ENCODE measurements at places on chromosomes 13 and 19.

GRCh38 chr19:7970716-7971448, 27.4 kb upstream of the TIMM44 start:
- no peak for DNase-seq

DNA sequence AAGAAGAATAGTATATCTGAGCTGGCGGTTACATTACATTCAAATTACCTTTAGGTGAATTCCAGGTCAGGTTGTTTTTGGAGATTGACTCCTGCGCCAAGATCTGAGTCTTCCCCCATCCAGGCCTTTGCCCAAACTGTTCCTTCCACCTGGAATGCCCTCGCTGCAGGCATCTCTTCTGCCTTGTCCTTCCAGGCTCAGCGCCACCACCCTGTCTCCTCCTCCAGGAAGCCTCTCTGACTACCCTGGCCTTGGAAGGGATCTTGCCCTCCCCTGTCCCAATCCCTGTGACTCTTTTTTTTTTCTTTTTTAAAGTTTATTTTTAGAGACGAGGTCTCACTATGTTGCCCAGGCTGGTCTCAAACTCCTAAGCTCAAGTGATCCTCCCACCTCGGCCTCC, 1.7 kb upstream of the HOMER3 start:
- DNase-seq = no peak

DNA sequence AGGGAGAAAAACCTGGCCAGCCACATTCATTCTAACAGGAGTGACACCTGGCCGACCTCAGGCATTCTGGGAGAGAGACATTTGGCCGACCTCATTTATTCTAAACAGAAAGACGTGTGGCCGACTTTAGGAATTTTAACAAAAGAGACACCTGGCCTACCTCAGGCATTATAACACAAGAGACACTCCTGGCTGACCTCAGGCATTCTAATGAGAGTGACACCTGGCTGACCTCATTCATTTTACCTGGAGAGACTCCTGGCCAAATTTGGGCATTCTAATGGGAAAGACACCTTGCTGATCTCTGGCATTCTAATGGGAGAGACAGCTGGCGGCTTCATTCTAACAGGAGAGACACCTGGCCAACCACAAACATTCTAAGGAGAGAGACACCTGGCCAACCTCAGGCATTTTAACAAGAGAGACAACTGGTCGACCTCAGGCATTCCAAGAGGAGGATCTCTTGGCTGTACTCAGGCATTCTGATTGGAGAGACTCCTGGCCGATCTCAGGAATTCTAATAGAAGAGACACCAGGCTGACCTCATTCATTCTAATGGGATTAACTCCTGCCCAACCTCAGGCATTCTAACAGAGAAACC, 1353.9 kb downstream of the UQCRFS1 start:
- DNase-seq = no peak

- DNase-seq = no peak
Measured at GRCh38 chr13:41565216-41565615, 107.9 kb downstream of the RGCC start.

DNA sequence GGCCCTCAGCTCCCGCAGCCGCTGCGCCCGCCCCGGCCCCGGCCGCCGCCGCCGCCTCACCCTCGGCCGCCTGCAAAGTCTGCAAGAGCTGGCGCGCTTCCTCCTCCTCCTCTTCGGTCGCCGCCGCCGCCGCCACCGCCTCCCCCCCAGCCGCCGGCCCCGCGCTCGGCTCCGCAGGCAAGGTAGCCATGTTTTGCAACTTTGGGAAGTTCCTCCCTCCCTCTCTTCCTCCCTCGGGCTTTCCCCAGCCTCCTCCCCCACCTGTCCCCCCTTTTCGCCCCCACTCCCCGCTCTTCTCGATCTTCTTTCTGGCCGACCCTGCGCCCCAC, 433 bp downstream of the SIX5 start:
- no peak for DNase-seq

GRCh38 chr19:45638930-45639729, at the start of gene EML2:
TSS of gene EML2 (minus strand) at chr19:45639397. CDS start at chr19:45639376, 21 bp downstream.
- DNase-seq = no peak

GRCh38 chr13:112910016-112910415, 59.0 kb upstream of the MCF2L start:
- no peak for DNase-seq

DNA sequence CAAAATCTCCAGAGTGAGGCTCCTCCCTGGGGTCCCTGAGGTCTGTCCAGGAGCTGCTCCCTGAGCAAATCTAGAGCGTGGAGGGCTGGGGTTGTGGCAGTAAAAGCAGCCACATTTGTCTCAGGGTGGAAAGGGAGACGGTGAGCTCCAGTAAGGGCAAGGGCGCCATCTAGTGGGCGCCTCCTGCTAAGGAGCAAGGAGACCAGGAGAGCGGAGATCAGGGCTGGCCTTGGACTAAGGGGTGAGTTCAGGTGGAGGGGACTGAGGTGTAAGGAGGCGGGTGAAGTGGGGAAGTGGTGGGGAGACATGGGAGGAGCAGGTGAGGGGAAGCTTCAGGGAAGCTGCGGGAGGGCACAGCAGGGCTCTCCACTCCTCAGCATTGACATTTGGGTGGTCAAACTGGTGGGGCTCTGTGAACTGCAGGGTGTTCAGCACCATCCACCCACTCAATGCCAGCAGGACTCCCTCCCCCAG, 5.3 kb upstream of the CEACAM21 start:
- peak; percentile 40 for DNase-seq

DNA sequence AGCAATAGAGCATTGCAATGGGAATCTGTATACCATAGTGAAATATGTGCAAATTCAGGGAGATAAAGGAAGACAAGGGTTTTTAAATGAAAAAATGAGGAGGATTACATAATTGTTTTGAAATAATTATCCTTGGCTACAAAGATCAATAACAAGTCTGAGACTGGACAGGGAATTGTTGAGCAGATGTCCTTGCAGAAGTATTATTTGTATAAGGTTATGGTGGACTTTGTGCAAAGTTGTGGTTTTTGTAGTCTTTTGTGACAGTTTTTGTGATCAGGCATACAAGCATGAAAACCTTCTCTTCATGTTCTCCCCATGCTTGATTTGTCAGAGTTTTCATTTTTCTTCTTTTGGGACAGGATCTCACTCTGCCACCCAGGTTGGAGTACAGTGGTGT, 25.3 kb upstream of the ZNF780A start:
- no peak for DNase-seq

DNA sequence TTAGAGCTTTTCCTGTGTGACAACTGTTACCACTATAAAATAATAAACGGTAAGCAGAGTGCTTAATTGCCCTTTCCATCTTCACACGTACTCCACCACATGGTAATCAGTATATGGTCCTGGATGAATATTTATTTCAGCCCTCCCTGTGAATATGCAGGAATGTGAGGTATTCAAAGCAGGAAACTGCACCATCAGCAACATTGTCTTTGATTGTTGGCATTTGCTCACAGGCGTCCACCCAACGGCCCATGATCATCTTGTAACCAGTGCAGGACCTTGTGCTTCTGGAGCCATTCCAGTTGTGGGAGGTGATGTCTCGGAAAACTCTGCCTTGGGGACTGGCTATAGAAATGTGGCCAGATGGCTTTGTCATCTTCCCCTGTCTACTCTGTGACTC, 132.6 kb downstream of the COG6 start:
- no peak for DNase-seq

- no peak for DNase-seq
Measured at GRCh38 chr13:27381601-27382000, 42.8 kb upstream of the GTF3A start.

DNA sequence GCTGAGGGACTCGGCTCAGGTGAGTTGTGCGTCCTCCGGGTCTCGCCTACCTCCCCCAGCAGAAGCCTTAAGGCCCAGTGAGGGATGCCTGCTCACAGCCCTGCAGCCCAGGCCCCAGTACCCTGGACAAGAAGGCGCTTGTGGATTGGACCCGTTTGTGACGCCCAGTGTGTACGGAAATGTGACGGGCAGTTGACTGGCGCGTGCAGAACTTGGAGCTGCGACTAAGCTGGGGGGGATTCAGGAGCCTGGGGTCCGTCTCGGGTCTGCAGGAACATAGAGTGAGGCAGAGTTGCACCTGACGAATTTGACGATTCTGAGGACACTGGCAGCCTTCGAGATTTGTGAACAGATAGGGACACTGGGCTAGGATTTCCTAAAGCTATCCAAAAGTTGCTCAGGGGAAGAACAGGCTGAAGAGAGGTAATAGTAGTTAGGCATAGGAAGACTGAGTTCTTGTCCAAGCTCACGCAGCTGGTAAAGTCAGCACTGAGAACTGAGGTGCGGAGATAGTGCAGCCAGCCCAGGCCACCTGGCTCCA, 519 bp downstream of the ZNF551 start:
- DNase-seq = no peak

DNA sequence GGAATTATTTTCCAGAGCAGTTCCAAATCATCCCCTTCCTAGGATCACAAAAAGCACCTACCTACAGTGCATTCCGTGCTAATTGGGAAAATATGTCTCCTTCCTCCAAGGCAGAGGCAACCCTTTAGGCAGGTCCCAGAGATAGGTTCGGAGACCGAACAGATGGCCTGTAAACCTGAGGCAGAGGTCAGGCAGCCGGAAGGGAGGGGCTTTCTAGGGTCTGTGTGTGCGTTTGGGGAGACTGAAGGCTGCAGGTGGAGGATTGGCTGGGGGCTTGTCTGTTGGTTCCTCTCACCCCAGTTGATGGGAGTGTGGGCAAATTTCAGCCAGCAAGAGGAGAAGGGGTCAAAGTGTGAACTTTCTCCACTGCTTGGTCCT, 7.1 kb downstream of the KCNN4 start:
- no peak for DNase-seq

DNA sequence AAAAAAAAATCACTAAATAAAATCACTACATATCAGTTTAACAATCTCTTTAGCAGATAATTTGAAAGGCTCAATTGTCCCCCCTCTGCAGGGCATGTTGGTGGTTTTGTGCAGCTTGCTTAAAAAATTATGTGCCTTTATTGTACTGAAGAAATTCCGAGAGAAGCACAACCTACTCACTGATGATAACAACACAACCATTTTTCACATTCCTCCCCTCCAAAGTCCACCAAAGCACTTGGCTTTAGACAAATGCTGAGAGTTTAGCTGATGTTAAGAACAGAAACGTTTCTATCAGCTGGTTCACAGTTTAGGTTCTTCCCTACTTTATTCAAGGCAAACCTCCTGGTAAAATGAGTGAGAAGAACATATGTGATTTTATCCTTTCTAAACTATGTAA, 923 bp downstream of the DOCK9 start:
- DNase-seq = no peak

GRCh38 chr19:11288349-11288748, 7.6 kb upstream of the TSPAN16 start:
- no peak for DNase-seq

DNA sequence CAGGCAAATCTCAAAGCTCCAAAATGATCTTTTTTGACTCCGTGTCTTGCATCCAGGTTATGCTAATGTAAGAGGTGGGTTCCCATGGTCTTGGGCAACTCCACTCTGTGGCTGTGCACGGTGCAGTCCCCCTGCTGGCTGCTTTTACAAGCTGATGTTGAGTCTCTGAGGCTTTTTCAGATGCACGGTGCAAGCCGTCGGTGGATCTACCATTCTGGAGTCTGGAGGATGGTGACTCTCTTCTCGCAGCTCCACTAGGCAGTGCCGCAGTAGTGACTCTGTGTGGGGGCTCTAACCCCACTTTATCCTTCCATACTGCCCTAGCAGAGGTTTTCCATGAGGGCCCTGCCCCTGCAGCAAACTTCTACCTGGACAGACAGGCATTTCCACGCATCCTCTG, 266.8 kb upstream of the GPC6 start:
- DNase-seq = no peak

DNA sequence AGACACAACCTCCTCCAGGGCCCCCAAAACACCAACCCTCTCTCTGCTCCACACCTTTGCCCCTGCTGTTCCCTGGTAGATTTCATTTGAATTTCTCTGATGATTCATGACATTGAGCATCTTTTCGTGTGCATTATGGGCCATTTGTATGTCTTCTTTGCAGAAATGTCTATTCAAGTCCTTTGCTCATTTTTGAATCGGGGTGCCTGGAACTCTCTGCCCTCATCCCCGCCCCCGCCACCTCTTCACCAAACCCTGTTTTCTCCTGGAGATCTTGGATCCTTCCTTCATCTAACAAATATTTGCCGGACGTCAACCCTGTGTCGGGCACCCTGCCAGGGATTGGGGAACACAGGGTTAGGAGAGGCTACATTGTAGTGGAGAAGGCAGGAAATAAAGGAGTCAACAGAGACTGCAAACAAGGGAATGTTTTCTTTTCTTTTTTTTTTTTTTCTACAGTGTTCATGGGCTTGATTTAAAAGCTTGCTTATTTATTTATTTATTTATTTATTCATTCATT, 25.5 kb upstream of the SLC1A5 start:
- no peak for DNase-seq

DNA sequence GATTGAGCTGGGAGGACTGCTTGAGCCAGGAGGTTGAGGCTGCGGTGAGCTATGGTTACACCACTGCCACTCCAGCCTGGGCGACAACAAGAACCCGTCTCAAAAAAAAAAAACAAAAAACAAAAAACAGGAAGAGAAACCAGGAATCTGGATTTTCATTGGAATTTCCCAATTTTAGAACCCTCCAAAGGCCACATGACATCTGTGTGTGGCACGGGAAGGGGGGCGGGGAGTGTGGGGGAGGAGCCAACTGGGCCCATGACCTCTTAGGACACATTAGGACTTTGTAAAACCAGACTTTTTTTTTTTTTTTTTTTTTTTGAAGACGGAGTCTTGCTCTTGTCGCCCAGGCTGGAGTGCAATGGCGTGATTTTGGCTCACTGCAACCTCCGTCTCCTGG, 21.2 kb upstream of the MYDGF start:
- no peak for DNase-seq

- no peak for DNase-seq
Measured at GRCh38 chr13:44465318-44465717, 91.7 kb downstream of the SERP2 start.

DNA sequence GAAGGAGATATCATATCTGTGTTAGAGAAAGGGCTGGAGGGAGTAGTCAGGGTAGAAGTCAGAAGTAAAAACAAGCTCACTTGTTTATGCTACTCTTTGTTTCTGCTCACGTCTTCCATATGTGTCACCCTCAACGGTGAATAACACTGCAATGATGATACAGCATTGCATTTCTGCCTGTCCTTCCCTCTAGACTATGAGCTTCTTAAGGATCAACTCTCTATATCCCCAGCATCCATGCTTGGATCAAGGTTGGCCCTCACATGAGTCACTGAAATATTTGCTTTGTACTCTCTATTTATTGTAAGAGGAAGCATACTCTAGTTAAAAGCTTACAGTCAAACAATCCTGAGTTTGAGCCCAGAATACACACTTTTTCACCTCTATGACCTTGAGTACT, 406.0 kb downstream of the RFC3 start:
- no peak for DNase-seq

DNA sequence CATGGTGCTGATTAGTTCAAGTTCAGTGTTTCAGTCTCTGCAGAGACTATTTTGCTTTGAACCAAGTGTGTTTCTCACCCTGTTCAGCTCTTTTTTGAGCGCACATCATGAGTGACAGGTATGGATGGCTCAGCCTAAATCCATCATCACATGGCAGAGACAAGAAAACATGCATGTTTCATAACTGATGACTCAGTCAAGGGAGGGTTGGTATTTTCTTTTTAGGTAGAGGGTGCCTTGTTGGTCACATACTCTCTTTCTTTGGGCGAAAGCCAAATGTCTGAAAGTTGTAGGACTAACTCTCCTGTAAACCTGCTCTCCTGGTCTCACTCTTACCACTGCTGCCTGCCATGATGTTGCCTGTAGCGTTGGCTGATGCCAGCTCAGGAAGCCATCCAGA, 48.1 kb upstream of the RAP2A start:
- DNase-seq = no peak
